AML-193 (cell line): ENCODE measurements at places on chromosomes 3 and 15.

- DNase-seq = no peak
These were observed 57.8 kb downstream of the NEK10 start for GRCh38 chr3:27311400-27311799.

DNA sequence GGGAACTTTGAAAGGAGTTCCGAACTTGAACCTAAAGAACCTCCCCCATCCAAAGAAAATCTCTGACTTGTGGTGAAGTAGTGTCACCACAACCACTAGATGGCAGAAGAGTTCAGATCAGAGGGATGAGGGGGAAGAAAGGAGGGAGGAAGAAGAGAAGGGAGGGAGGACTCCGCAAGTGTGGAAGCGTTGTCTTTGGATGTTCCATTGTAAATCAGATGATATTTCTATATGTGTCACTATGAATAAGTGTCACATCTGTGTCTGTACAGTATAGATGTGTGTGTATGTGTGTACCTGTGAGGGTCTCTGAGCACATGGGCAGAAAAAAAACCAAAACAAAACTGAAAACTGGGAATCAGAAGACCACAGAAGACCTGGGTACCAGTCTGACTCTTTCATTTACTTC, 16.9 kb downstream of the SLC24A1 start:
- DNase-seq = peak; percentile 80

GRCh38 chr15:96735632-96736240, 405.2 kb downstream of the NR2F2 start:
- no peak for DNase-seq

- DNase-seq = no peak
These were observed 743.3 kb upstream of the BCHE start for GRCh38 chr3:166580561-166580960.

- DNase-seq = no peak
These were observed 61.1 kb upstream of the ZBTB20 start for GRCh38 chr3:115208066-115208750.

DNA sequence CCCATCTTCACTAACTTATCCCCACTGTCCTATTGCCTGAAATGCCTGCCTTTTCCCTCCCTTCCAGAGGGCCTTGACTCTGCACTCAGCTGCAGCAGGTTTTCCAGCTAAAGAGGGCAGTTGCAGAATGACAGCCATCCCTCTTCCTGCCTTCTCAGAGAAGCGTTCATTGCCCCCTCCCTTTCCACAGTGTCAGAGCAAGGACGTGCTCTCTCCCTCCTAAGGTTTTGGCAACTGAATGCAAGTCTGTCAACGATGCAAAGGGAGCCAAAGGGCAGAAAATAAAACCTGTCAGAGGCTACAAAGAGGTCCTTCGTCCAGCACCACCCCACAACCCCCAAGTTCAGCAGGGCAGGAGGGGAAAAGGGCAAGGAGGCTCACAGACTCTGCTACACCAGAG, 230.1 kb upstream of the THBS1 start:
- DNase-seq = no peak

- no peak for DNase-seq
These were observed 111.5 kb downstream of the CFAP44 start for GRCh38 chr3:113329757-113330156.

GRCh38 chr3:99669879-99670555, 31.6 kb downstream of the COL8A1 start:
- DNase-seq = no peak

GRCh38 chr3:39707314-39707909, 102.0 kb upstream of the MYRIP start:
- peak; percentile 30 for DNase-seq

- DNase-seq = no peak
These were observed 126.6 kb downstream of the IGF1R start for GRCh38 chr15:98774756-98775497.

DNA sequence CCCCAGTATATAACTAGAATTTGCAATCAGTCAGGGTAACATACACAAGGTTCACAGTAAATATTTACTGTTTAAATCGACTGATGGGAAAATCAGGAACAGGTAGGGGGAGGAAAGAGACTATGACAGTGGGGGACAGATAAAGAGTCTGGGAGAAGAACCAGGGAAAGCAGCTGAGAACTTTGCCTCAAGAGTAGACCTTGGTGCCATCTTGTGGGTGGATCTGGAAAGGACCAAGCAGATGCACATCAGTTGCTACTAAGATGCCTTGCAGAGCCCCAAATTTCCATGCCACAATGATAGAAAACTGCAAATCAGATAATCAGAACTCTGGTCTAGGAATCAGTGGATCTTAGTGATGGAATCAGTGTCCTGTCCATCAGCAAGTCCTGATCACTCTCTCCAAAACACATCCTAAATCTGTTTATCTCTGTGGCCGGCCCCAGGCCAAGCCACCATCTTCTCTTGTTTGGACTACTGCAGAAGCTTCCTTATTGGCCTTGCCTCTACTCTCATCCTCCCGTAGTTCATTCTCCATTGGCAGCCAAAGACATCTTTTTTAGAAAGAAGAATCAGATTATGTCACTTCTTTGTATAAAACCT, 62.7 kb downstream of the PDE8A start:
- DNase-seq = peak; percentile 51

DNA sequence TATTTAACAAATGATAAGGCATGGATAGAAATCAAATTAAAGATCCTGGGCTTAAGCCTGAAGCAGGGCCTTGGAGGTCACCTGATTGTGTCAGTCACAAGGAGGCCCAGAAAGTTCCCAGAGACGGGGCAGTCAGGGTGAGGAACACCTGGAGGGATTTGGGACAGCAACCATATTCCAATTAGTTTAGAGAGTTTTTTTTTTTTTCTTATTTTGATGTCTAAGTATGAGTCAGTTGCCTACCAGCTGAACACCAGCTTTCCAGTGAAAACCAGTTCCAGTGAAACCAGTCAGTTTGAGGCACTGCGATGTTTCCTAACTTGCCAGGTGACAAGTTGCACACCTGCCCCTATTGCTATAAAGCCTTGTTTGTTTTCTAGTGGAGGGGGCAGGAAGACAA, 350.7 kb upstream of the AZI2 start:
- no peak for DNase-seq

DNA sequence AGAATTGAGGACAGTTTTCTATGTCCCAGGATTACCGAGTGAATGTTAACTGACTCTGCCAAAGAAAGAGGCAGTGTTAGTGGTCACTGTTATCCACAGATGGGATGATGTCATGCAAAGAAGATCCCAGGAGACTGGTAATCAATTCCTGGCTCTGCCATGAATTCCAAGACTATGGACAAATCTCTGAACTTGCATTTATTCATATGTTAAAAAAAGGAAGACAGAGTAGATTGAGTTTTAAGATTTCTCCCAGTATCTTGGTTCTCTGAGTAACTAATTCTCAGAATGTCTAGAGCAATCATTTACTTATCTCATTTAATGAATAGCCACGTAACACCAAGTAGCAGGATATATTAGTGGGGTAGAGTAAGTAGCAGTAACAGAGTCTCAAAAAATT, 11.5 kb upstream of the MAP3K13 start:
- DNase-seq = no peak

- DNase-seq = no peak
These were observed 611 bp upstream of the USP19 start for GRCh38 chr3:49121132-49121736.

GRCh38 chr15:64865998-64866520, 24.3 kb downstream of the PLEKHO2 start:
- no peak for DNase-seq

- DNase-seq = no peak
These were observed 24.1 kb upstream of the MRPL3 start for GRCh38 chr3:131526801-131527347.

GRCh38 chr3:134801204-134801958, 6.3 kb downstream of the EPHB1 start:
- no peak for DNase-seq

DNA sequence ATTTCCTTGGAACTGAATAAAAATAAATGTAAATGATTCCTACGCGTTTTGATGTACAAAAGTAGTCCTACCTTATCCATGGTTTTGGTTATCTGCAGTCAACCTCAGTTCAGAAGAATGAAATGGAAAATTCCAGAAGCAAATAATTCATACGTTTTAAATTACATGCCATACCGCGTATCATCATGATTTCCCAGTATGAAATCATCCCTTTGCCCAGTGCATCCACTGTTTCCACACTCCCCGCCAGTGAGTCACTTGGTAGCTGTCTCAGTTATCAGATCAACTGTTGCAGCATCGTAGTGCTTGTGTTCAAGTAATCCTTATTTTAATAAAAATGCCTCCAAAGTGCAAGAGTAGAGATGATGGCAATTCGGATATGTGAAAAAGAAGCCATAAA, 9.1 kb upstream of the MFSD1 start:
- DNase-seq = no peak

GRCh38 chr3:112675943-112676535, 35.1 kb upstream of the CCDC80 start:
- no peak for DNase-seq
